Stimulated activated CD8-positive, alpha-beta memory T cell treated with anti-CD3 and anti-CD28 coated beads, Interleukin-4, amount 100 ng/mL, for 1 hour (primary cell): ENCODE measurements at places on chromosomes 7 and 10.

- DNase-seq, result no peak
Observed at GRCh38 chr7:157782041-157782440, 445.2 kb downstream of the DNAJB6 start.

- DNase-seq, result no peak
Observed at GRCh38 chr7:117669818-117670217, 190.0 kb downstream of the CFTR start.

GRCh38 chr10:33428682-33429081, 94.2 kb upstream of the NRP1 start:
- DNase-seq, result no peak

DNA sequence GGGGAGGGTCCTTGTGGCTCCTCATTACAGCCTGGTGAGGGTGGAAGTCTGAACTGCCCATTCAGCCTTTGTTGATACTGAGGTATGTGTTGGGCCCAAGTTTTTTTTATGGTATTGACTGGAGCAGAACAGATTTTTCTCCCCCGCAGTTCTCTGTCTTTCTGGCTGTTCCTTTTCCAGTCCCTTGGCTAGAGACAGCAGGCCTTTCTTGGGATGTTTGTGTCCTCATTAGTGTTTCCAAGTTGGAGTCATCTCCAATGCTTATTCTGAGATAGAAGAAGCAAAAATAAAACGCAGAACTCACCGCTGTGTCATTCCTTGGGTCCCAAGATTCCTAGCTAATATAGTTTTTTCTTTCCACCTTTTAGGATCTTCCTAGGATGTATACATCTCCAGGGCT, 193.3 kb downstream of the RAMP3 start:
- DNase-seq, result no peak

DNA sequence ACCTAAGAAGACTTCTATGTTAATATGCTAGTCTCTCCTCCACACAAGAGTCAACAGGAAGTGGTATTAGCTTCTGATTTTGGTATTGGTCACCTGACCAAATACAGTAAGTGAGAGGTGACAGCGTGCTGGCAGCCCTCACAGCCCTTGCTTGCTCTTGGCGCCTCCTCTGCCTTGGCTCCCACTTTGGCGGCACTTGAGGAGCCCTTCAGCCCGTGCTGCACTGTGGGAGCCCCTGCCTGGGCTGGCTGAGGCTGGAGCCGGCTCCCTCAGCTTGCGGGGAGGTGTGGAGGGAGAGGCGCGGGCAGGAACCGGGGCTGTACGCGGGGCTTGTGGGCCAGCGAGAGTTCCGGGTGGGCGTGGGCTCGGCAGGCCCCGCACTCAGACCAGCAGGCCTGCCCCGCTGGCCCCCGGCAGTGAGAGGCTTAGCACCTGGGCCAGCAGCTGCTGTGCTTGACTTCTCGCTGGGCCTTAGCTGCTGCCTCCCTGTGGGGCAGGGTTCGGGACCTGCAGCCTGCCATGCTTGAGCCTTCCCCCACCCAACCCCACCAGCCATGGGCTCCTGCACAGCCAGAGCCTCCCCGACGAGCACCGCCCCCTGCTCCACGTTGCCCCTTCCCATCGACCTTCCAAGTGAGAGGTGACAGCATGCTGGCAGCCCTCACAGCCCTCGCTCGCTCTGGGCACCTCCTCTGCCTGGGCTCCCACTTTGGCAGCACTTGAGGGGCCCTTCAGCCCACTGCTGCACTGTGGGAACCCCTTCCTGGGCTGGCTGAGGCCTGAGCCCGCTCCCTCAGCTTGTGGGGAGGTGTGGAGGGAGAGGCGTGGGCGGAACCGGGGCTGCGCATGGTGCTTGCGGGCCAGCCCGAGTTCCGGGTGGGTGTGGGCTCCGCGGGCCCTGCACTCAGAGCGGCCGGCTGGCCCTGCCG, 4.2 kb upstream of the ACSL5 start:
- DNase-seq, result no peak

GRCh38 chr7:93258661-93259060, 26.5 kb downstream of the VPS50 start:
- no peak for DNase-seq

- no peak for DNase-seq
Observed at GRCh38 chr10:110105873-110106272, 98.1 kb downstream of the ADD3 start.

DNA sequence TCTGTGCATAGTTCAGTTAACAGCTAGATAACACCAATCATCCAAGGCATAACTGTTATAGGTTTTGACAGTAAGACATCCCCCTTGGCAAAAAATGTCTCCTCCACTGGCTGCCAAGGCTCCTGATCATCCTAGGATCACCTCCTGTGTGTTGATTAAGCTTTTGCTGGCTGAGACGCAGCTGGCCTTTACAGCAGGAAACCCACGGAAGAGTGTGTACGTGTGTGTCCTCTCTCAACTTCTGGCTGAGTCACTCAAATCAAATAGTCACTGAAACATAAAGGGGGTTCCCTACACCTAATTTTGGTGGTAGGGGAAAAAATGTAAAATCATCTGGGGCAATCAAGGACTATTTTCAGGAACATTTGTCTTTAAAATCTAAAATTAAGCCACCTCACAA, 208.8 kb downstream of the CTNNA3 start:
- DNase-seq, result no peak

- no peak for DNase-seq
Observed at GRCh38 chr7:88259656-88260380, 40.0 kb upstream of the SRI start.

DNA sequence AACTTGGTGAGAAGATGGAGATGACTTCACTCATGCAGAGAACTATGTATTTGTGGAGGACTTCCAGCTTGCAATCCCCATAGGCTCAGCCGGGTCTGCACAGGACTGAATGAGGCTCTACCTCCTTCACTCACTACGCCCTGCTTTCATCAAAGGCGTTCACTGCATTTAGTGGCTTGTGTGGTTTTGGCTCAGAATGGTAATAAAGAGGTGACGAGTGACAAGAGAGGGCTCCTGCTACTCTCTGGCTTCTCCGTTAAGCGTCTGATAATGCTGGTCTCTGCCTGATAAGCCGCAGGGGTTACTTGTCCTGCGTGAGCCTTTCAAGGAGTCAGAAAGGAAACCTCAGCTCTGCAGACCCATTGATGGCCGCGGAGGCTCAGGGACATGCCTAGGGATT, 343.4 kb downstream of the PRPF18 start:
- DNase-seq, result no peak

DNA sequence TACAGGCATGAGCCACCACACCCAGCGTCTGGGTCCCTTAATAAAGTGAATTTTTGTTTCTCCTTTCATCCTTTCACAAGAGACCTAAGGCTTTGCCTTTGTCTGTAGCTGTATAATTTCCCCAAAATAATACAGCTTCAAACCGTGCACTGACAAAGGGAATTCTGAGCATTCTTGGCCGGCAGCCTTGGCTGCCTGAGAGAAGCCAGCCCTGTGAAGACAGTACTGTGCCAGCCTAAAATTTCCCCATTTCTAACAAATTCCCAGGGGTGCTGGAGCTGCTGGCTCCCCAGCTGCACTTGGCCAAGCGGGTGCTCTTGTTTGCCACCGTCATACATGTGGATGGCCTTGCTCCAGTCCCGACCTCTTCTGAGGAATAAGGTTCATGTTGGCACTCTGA, 106.2 kb downstream of the ZMYND11 start:
- DNase-seq, result no peak

DNA sequence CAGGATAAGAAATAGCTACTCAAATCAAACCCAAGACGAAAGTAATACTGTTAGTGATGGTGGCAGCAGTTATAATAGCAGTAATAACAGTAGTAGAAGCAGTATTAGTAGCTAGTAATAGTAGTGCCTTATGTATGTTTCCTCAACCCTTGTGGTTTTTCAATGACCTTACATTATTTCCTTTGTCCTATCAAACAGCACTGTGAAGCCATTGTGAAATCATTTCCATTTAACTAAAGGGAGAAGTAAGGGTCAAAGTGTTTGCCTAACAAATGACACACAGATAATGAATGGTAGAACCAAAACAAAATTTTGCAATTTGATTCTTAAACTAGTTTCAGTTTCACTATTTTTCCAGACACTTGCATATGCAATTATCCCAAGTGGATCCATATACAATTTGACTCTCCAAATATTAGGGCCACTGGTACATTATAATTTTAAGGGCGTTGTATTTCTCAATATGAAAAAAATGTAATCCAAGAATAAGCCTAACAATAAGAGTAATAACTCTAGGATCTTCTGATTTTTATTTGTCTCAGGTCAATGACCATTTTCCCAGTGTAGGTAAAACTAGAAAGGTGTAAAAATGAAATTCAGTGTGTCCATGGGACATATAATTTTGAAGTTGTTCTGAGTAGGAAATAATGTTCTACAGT, 33.7 kb upstream of the TMEM26 start:
- no peak for DNase-seq

- no peak for DNase-seq
Observed at GRCh38 chr7:154231732-154232131, 179.5 kb downstream of the DPP6 start.

DNA sequence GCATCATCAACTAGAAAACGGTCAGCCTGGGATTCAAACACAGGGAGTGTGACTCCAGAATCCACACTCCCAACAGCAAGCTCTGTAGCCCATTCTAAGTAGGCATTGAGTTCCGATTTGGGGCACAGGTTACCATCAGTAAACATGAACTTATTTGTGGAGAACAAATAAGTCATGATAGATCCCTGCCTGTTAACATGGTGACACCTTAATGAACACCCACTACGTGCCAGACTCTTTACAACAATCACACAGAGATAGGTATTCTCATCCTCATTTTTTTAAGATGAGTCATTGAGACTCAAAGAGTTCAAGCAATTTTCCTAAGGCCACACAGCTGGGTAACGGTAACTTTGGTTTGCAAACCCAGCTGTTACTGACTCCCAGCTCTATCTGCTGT, 91.5 kb downstream of the LYZL2 start:
- no peak for DNase-seq

- DNase-seq, result no peak
Observed at GRCh38 chr10:51892965-51893658, 193.7 kb upstream of the CSTF2T start.

GRCh38 chr7:133290676-133291333, 37.9 kb downstream of the EXOC4 start:
- no peak for DNase-seq

DNA sequence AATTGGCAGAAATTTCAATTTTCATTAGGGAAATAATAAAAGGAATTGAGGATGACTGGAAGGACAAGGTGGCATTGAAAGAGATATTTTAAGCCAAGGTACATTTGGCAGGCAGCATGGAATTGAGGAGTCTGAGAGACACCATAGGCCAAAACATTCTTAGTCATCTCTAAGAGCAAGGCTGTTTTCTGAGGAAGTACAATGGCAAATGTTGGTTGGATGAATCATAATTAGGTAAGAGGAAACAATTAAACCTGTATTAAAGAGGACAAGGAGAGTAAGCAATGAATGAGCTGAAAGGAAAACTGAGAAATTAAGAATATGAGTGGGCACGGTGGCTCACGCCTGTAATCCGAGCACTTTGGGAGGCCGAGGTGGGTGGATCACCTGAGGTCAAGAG, 86.3 kb downstream of the MRPL32 start:
- DNase-seq, result no peak

- DNase-seq, result no peak
Observed at GRCh38 chr7:102859799-102860125, 53.0 kb upstream of the LRRC17 start.

DNA sequence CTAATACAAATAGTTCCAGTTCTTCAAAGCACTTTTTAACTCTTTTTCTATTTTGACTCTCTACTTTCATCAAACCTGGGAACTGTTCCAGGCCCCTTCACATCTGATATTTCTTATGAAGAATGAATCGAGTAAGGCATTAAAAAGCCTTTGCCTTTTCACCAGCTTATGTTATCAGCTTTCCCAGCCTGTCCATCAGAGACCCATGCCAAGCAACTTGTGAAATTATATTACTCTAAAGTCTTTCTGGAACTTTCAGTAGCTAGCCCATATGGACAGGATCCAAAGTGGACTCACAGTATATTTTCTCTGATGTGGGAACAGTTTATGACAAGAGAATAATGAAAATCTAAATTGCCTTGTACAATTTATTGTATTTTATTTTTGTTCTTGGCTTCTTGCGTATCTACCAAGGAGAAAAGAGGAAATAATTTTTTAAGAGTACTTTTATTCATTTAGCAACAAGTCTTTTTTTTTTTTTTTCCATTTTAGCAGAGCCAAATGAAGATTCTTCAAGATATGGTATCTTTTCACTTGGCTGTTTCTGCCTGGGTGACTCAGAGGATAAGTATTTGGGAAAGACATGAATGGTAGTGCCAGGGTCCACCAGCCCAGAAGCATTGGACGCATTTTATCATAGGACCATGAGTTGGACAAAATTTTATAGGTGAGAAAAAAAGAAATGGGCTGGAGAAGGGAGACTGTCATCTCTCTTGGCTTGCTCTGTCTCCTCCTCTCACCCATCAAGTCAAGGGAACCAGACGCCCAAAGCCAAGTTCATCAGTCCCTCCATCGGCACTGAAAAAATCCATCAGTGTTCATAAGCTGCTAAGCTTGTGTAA, 195.8 kb upstream of the NEBL start:
- DNase-seq, result no peak

- DNase-seq, result no peak
Observed at GRCh38 chr7:87797395-87797794, 78.8 kb downstream of the SLC25A40 start.

DNA sequence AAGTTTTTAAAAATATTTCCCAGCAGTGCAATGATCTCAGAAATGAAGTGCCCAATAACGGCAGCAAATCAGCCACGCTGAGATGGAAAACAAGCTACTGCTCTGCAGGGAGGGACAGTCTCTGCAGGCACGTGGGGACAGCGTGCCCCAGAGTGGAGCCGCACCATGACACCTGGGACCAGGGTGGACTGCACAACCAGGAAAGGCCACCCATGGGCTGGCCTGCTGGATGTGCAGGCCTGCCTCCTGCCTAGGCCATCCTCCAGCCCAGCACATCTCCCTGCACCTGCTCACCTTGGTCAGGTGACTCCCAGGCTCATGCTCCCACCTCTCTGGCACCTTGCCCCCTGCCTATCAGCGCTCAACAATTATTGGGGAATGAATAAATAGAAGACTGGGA, 80.4 kb downstream of the VSTM4 start:
- no peak for DNase-seq

DNA sequence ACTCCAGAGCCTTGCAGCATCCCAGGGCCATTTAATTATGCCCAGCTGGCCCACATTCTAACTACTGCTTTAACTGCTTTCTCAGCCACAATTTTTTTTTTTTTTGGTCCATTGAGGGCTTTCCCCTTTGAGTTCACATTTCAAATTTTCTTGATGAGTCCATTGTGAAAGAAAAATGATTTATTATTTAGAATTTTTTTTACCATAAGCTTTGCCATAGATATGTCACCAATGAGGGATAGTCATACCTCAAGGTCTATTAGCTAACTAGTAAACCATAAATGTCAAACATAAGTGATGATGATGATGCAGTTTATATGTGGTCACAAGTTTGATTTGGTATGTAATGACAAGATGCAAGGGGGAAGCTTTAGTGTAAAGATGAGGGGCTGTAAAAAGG, 282.9 kb downstream of the BICC1 start:
- no peak for DNase-seq

GRCh38 chr7:99457050-99457649, 8.8 kb downstream of the ATP5MF start:
- no peak for DNase-seq

DNA sequence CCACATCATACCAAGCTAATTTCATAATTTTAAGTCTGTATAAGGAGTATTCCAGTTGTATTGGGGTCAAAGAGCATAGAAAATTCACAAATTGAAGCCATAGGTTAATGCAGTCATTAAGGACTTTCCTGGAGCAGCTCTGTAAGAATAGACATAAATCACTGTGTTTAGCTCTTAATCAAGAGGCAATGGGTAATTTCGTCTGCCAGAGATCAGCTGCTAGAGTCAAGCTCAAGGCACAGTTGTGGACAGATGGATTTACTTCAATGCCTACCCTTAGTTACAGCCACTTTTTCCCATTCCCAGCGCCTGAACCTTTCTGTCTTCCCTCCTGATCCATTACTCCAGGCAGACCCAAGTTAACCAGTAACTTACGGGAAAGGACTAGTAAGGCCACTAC, 40.6 kb upstream of the AGBL3 start:
- no peak for DNase-seq
